ENCODE measurements at places on chromosomes 12 and 14.
A peak's percentile ranks its signal among the peaks of the same experiment; 100 is the strongest.

GRCh38 chr12:117060929-117061305, 38.3 kb downstream of the TESC start:
- DNase-seq: no peak

GRCh38 chr14:73997944-73998447, 21.1 kb downstream of the ENTPD5 start:
- no peak for DNase-seq

DNA sequence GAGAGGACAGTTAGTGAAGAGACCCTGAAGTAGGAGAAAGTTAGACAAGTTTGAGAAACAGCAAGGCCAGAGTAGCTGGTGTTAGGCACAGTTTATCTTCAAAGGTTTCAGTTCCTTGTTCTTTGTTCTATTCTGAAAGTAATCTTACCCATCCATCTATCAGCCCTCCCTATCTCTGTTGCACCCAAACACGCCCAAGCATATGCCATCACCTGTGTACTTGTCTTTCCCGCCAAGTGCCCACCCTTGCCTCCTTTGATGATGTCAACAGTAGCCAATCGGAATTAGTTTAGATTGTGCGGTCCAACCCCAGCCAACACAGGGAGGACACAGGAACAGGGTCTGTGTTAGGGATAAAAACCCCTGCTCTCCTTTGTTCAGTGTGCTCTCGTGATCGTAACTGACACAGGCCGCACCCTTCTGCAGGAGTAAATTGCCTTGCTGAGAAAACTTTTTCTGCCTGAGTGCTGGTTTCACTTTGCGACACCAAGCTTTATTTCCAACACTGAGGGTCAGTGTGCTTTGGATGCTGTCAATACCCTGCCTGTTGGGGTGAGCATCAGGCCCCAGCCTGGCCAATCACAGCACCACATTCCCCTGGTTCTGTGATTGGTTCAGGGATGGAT, 4.7 kb upstream of the TMEM229B start:
- no peak for DNase-seq

- DNase-seq: no peak
Measured at GRCh38 chr14:62889364-62889763, 155.9 kb downstream of the KCNH5 start.

DNA sequence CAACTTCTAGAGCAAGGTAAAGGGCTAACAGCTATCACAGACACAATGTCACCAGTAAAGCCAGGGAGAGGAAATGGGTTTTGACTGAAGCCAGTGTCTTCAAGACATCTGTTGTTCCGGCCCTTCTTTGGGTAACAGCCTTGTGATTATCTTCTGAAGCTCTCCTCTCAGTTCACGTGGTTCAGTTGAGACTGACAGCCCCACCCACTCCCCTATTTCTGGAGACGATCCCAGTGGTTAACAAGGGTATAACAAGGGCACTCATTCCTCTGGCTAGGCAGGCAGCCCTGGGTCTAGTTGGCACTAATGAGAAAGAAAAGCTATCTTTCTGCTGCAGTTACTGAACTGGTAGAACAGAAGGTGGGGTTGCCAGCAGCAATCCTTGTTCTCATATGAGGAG, 6.9 kb downstream of the GNPTAB start:
- peak; percentile 35 for DNase-seq

- peak; percentile 37 for DNase-seq
Measured at GRCh38 chr12:111444925-111445725, 39.4 kb downstream of the SH2B3 start.

- peak; percentile 11 for DNase-seq
Measured at GRCh38 chr12:52524898-52525591, 4.9 kb upstream of the KRT5 start.

- peak; percentile 98 for DNase-seq
Measured at GRCh38 chr12:1197264-1198018, 206.4 kb downstream of the ERC1 start.

DNA sequence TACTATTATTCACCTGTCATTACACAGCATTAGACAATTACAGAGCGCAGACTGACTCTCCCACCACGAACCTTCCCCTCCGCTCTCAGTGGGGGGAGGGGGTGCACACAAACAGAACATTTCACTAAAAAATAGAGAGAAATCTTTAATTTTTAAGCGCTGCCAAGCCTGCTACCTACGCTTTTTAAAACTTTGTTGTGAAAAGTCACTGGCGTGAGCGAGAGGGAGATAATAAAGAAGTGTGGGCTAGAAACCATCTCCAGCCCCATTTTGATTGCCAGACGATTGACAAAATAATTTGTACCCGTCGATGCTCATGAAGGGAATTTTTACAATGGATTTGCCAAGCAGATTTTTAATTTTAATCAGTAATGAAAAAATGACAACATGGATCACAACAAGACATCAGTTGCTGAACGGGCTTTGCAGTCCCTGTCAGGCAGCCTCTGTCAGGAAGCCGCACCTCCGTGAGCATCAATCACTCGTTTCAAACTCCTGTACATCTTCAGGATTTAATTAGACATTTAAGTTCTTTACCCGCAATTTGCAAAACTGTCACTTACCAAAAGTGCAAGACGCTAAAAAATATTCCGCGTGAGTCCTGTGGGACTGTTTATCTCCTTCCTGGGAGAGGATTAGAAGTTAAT, 209.1 kb downstream of the BCL11B start:
- DNase-seq: no peak

GRCh38 chr14:43476822-43477221, 1030.3 kb downstream of the FSCB start:
- no peak for DNase-seq

DNA sequence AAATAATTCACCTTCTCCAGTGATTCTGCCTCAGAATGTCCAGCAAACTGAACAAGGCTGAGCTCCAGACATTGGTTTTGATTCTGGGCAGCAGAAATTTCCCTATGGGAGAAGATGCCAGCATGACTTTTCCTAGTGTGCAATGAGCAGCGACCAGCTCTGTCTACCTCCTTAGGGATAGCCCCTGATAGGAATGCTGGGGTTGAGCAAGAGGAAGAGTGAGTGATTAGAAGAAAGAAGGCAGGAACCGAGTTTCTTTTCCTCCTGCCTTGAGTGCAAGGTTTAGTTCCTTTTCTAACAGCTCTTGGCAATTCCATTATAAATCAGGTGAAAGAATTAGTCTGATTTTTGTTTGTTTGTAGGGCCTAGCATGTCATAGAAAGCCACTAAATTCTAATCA, 379.0 kb downstream of the DAD1 start:
- peak; percentile 47 for DNase-seq

DNA sequence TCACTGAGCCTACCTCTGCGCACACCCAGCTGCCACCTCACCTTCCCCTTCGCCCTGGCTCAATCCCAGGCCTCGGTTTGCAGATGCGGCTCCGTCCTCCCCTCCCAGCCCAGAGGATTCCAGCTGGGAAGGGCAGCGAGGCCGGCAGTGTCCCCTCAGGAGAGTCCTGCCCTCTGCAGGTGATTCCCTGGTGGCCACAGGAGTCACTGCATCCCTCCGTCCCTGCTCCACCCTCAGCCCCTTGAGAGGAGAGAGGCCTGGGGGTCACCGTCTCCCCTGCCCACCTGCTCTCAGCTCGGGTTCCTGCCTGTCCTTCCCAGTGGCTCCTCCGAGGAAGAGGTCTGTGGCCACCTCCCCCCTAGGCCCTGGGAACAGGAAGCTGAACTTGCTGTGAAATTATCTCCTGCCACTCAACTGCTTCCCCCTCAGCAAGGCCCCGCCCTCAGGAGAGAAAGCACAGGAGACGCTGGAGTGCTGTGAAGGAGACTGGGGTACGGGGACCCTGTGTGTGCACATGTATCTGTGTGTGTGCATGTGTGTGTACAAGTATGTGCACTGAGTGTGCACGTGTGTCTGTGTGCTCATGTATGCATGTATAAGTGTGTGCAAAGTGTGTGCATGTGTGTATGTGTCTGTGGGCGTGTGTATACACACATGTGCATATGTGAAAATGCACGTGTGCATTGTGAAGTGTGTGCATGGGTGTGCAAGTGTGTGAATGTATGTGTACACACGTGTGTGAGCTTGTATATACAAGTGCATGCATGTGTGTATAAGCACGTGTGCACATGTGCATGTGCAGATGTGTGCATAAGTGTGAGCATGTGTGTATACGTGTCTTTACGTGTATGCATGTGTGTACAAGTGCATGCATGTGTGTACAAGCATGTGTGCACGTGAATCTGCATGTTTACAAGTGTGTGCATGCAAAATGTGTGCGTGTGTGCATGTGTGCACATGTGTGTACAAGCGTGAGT, 13.2 kb upstream of the GALNT9 start:
- DNase-seq: no peak

DNA sequence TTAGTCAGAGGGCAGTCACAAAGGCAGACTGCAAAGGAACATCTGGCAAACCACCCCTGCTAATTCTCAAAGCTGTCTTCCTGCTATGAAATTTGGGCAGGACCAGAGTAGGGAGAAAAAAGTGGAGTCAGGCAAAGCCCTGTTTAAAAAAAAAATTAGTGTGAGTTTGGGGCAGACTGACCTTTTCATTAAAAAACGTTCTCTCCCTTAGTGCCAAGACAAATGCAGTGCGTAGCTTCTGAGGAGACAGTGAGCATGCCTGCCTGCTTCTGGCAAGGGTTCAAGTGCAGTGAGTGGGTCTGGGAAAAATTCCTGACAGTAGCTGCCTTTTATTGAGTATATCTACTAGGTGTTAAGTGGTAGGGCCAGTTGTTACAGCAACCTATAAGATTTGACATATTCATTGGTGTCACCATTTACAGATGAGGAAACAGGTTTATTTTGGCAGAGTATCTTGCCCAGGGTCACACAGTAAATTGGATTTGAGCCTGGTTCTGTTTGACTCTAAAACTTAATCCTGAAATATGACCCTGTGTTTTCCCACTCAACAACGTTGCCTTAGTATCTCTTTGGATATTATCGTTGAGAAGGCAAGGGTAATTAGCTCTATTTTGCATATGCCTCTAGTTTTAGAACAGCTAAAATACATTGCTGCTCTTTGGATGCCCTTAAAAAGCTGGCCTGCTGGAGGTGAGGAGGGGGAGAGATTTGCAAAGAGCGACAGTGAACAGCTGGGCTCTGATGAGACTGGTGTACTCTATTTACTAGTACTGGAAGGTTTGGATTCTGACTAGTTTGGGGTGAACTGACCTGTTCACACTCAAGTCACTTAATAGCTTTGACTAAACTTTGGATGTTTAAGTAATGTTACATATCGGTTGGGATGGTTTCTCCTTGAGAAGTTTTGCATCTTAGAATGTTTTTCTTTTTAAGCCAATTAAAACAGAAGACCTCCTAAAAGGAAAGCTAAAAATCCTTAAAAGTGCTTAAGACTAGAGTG, 72.8 kb downstream of the PAPOLA start:
- peak; percentile 12 for DNase-seq

GRCh38 chr12:65414526-65414925, 136.0 kb downstream of the MSRB3 start:
- DNase-seq: no peak

- DNase-seq: no peak
Measured at GRCh38 chr14:69910871-69911270, 31.7 kb downstream of the SMOC1 start.

DNA sequence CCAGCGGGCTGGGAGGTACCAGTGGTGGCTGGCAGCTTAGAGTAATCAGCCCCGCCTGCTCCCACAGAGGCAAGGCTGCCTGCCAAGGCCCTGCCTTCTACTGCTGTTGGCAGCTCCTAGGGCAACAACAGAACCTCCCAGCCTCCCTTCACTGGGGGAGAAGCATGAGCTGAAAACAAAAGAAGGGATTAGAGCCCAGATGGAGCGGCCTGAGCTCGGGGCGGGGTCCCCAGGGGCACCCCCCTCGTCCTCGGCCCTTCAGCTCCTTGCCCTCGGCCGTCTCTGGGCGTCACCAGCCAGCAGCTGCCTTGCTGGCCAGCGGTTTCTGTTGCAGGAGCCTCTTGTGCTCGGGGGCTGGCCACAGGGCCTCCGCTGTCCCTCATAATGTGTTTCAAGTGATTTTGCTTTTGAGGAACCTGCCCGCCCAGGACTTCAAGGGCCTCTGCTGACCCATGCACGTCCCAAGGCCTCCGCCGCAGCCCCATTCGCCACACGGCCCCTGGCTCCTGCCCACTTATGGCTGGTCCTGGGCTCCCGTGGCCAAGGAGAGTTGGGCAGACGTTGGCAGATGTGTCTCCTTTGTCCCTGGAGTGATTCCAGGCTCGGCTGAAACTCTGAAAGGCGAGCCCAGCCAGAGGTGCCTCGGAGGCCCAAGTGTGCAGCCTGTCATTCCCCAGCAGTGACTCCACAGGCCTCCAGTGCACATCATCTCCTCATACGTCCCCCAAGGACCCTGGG, 49.7 kb downstream of the PSMA6 start:
- peak; percentile 93 for DNase-seq

- DNase-seq: no peak
Measured at GRCh38 chr14:94710731-94711130, 59.2 kb downstream of the GSC start.

GRCh38 chr12:1872448-1872847, 46.0 kb downstream of the CACNA2D4 start:
- no peak for DNase-seq

DNA sequence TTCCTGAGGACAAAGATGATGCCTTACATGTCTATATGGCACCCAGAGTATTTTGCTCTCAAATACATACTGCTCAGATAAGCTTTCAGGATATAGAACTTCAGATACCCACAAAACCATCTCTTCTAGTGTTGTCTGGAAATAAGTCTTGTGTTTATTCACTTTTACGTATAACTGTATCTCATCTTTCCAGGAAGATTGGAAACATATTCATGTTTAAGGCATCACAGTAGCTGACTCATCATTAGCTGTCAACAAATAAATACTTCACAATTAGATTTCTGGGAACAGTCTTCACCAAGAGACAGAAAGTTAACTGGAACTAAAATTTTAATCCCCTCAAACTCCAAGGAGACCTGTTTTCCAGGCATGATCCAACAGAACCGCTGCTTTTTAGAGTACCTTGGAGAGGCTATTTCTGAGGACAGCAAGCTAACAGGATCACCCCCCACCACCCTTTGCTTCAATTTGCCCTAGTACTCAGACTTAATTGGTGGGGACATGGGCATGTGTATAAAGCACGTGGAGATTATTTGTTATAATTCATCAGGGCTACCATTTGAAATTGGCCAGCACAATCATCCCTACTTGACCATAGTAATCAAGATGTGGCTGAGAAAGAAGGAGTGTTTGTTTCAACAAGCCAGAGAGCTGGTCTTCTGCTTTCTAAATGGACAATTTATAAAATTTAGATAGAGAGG, 129.3 kb upstream of the HIF1A start:
- DNase-seq: peak; percentile 72

- peak; percentile 73 for DNase-seq
Measured at GRCh38 chr12:57890191-57891115, 43.9 kb upstream of the CTDSP2 start.

- peak; percentile 82 for DNase-seq
Measured at GRCh38 chr12:65568517-65568916, 255.8 kb upstream of the HMGA2 start.

Data from kidney tubule cell (primary cell).